ENCODE measurements at places on chromosomes 1 and 21. TPM values are rescaled to one million over a fixed set of nuclear protein-coding genes. Genes with fewer than 3 reads are reported as not detected.

GRCh38 chr1:6082430-6082971 is 36.8 kb downstream of the KCNAB2 start:
- DNase-seq: no peak

GRCh38 chr21:32463889-32464300 is 51.4 kb downstream of the EVA1C start:
- DNase-seq: no peak

GRCh38 chr1:26811708-26812107 is 14.8 kb upstream of the ZDHHC18 start:
- DNase-seq: no peak

- no peak for DNase-seq
Measured at GRCh38 chr1:110408488-110408887, 994 bp upstream of the LAMTOR5 start.

Gene TARBP1
- 38.1 TPM for total RNA-seq
